ENCODE measurements at places on chromosomes 4 and X.

DNA sequence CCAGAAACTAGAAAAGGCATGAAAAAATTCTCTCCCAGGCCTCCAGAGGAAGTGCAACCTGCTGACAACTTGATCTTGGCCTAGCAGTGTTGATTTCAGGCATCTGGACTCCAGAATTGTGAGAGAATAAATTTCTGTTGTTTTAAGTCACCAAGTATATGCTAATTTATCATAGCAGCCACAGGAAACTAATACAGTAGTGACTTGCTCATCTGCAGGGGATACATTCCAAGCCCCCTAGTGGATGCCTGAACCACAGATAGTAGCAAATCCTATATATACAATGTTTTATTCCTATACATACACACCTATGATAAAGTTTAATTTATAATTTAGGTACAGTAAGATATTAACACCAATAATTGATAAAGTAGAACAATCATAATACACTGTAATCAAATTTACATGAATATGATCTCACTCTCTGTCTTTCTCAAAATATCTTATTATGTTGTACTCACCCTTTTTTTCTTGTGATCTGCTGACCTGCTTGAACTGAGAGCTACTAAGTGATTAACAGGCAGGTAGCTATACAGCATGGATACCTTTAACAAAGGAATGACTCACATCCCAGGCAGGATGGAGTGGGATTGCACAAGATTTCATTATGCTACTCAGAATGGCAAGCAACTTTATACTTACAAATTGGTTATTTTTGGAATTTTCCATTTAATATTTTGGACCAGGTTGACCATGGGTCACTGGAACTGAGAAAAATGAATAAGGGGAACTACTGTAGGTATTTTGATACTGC lies 501.1 kb downstream of the KCNIP4 start:
- no peak for DNase-seq

DNA sequence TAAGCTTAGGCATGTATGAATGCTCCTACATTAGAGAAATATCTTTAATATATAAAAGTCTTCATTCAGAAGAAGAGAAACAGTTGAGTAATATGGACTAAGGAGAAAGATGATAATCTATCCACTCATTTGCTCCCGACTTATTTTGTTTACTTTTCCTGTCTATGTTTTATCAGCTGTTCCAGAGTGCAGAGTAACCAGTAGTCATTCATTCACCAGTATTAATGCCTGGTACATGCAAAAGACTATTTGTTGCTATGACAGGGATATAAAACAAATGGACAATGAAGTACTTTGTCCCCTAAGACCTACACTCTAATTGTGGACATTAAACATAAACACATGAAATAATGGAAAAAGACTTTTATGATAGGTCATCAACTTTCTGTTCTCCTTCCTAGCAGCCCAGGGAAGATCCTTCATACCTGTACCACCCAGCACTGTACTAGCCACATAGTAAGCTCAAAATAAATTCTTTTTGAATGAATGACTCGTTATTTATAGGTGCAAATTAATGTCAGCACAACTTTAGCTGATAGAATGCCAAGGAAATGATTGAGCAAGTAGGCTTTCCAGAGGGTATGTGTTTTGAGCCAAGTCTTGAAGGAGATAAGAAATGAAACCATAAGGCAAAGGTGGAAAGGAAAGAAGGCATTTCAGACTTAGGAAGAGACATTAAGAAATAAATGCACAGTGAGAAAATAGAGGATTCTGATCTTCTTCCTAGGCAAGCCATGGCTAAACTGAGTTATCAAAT lies 45.0 kb upstream of the IL13RA1 start:
- no peak for DNase-seq

GRCh38 chr4:627347-628125 lies 2.2 kb downstream of the PDE6B start:
- no peak for DNase-seq

GRCh38 chr4:180966312-180966711 lies 1276.9 kb upstream of the TENM3 start:
- no peak for DNase-seq

DNA sequence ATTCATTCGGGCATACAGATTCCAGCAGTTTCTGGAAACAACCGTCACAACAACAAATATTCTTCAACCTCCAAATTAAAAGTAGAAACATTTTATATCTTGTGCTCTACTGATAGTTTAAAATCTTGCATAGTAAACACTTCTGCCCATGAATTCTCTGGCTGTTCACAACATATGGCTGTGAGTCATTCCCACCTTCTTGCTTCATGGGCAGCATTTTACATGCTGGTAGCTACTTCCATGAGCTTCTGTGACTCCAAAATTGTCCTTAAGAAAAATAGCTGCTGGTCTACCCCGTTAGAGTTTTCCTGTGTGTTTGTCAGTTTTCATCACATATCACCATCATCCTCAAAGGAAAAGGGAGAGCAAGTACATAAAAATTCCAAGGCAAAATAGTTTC lies 22.7 kb downstream of the PNPLA4 start:
- no peak for DNase-seq

Data from GM06990 (cell line).